ENCODE measurements at places on chromosomes 12 and 14.

- no peak for DNase-seq
Observed at GRCh38 chr12:6444704-6445688, at the start of gene CD27. Gene CD27 (plus strand): TSS chr12:6444955. CDS start chr12:6445096, 141 bp downstream.

- no peak for DNase-seq
Observed at GRCh38 chr12:86914721-86915120, 658.5 kb upstream of the MGAT4C start.

DNA sequence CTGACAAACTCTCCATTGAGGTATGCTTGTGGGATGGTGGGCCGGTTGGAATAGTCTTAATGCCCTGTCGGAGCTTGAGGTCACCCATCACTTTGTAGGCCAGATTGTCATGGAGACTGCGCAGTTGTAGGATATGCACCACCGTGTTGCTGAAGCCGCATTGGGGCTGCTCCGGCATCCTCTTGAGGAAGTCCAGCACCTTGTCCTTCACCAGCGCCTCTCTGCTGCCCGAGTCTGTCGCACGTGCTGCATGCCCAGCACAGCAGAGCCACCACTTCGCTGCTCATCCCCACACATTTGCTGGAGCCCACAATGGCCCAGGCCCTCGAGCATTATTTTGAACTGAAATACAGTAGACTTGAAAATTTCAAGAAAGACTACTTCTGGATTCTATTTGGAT is 61.8 kb downstream of the FBXO33 start:
- no peak for DNase-seq

DNA sequence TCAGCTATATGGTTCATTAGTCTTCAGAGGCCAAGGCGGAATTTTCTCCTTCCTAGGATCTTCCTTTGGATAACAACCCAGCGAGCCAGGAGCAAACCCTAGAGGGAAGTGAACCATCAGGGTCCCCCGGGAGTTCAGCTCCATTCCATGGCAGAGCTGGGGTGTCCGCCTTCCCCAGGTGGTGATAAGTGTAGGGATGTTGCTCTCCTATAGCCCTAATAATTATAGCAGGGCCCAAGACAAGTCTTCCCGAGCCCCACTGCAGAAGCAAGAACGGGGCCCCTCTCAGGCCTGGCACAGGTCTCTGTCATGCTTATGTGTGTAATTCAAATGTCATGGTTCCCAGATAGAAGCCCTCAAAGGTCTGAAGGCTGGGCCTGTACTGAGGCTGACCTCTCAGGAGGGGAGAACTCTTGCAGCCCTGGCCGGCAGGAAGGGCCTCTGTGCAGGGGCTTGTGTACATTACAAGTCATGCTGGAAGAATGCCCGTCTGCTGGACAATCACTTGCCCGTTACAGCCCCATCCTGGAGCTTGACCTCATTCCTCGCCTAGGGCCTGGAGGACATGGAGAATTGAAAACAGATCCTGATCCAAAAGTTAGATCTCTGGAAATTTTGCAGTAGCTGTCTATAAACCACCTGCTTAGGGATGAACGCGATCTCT is 17.3 kb downstream of the LRTM2 start:
- DNase-seq, result peak; percentile 30

DNA sequence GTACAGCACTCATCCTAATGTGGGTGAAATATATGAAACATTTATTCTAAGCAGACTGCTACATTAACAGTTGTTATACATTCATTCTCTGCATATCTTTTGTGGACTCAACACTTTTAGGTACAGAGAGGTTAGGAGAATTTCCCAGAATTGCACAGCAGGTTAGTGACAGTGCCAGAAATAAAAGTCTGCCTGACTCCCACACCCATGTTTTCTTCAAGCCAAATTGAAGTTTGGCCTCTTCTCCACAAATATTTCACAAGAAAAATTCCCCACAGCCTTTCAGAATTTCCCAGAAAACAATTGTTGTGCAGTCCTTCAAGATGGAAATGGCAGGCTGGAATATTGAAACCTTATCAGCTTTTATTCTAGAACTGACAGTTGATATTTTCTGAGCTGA is 464.8 kb downstream of the RAD51B start:
- DNase-seq, result no peak

DNA sequence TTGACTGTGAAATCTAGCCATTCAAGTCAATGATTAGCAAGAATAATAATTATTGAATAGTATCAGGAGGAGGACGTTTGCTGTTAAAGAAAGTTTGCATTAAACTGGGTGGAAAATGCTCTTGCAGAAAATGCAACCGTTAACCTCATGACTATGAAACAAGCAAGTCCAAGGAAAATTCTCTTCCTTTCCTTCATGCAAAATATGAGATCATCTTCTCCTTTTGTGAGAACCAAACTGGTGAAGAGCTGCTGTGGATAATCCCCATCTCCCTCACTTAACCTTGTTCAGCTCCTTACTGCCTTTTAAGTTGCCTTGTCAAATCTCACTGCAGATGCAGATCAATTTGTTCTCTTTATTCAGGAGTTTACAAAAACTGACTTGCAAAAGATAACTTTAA is 142.5 kb downstream of the BCAT1 start:
- no peak for DNase-seq

DNA sequence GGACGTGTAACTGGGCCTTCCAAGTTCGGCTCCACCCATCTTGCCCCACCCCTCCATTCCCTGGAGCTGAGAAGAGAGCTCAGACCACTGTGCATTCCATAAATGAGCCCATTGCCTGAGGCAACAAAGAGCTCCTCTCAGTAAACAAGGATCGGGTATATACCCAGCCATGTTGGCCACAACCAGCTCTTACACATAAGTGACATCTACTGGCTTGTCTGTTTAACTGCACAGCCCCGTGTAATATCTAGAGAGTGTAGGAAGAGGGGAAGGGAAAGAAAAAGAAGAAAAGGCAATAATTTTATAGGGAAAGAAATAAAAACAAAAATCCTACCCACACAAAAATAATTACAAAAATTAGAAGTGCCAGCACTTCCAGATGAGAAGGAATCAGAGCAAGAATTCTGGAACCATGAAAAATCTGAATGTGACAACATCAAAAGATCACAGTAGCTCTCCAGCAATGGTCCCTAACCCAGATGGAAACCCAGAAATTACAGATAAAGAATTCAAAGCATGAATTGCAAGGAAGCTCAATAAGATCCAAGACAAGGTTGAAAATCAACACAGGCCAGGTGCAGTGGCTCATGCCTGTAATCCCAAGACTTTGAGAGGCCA is 308.1 kb downstream of the RPAP3 start:
- peak; percentile 66 for DNase-seq

- DNase-seq, result no peak
Observed at GRCh38 chr14:77903221-77903620, 103.3 kb downstream of the ADCK1 start.

DNA sequence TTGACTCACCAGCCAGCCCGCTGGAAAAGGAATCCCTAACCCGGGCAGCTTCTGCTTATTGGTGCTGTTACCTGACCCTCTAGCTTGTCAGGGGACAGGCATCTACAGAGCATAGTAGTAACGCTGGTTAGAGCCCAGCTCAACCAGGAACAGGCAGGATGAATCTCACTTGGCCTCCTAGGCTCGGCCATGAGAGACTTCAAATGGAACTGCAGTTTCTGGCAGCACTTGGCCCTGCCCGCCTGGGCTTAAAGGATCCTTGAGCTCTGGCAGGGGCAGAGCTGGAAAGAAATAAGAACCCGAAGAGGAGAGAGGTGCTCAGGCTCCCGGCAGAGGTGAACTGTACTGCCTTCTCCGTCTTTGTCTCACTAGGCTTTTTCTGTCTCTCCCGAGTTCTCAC is 2.3 kb upstream of the LHX5 start:
- DNase-seq, result peak; percentile 71

- peak; percentile 11 for DNase-seq
Observed at GRCh38 chr14:97523936-97524335, 726.8 kb downstream of the VRK1 start.

DNA sequence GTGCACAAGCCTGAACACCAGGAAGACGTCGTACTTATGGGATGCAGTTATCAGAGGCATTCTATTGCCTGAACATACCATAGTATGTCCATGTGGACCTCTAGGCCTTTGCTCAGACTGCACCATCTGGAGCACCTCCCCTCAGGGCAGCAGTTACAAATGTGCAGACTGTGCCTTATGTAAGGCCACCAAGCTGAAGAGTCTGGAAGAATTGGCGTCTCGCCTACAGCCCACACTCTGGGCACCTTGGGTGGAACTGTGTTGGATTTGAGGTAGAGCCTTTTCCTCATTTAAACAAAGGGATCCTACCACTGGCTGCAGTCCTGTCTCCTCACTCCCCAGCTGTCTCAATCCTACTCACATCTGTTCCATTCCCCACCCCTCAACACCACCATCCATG is 204.3 kb upstream of the FRMD6 start:
- DNase-seq, result no peak

DNA sequence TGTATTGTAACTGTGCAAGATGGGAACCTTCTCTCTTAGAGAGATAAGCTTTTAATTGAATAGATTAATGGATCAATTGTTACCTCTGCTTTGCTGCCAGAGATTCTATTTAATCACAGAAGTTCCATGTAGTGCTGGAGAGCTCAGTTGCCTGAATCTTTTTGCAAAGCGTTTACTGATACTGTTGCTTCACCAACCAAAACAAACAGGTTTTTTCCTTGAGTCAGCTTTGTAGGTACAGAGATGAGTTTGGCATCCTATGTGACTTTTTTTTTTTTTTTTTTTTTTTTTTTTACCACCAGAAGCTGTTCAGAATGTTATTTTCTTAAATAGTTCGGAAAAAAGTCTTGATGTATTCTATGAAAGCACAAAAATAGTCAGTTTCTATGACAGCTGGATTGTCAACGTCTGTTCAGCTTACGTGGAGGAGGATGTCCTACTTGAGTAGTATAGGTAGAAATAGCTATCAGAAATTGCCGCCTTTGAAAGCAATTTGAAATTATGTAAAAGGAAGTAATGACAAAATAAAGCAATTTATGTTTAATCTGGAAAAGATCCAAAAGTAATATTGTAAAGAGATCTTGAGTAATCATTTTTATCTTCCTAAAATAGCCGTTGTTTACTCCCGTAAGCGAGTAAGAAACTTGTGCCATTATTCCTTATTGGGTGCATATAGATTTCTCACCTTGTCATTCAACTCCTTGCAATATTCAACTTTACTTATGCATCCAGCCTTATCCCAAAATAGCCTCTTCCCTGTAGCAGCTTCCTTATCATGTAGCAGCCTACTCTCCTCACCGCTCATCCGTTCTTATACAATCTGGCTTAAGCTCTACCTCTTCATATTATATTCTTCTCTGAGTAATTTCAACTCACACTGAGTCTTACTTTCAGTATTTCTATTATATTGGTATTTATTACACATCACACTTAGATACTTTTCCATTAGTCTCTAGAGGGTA is 5.2 kb downstream of the LRRK2 start:
- no peak for DNase-seq

- DNase-seq, result peak; percentile 26
Observed at GRCh38 chr12:45468751-45469615, 253.1 kb downstream of the ANO6 start.

GRCh38 chr12:97968641-97969197 is 506.1 kb downstream of the RMST start:
- no peak for DNase-seq

DNA sequence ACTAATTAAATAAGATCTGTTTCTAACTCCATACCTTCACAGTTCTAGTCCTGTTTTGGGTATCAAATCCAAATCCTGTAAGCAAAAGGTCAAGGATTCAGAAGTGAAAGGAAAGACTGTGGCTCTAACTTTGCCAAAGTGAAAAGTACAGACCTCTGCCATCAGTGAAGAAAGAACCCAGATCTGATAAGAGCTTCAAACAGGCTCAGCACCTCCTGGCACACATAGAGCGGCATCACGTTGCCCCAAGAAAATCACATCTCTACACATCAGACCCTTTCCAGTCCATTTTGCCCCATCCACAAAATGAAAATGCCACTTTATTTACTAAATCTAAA is 23.2 kb downstream of the CLIP1 start:
- no peak for DNase-seq

GRCh38 chr14:70830998-70831781 is 21.9 kb upstream of the MAP3K9 start:
- DNase-seq, result no peak

GRCh38 chr14:35576856-35577255 is 42.9 kb downstream of the INSM2 start:
- DNase-seq, result no peak

- no peak for DNase-seq
Observed at GRCh38 chr12:132450418-132451171, 39.4 kb upstream of the FBRSL1 start.

DNA sequence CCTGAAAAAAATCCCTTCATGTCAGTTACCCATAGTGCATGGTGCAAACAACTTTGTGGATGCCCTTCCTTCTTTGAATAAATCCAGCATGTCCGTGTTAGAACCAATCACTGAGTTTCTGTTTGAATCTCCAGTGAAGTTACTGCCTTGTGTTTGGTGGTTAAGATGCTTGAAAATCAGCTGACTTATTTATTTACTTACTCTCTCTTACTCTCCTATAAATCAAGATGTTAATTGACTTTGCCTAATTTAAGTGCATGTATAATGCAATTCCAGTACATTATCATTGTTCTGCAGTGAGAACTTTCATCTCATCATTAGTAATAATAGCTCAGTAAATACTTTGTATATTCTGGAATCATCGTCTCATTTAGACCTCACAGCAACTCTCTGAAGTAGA is 114.2 kb downstream of the ESRRB start:
- no peak for DNase-seq

DNA sequence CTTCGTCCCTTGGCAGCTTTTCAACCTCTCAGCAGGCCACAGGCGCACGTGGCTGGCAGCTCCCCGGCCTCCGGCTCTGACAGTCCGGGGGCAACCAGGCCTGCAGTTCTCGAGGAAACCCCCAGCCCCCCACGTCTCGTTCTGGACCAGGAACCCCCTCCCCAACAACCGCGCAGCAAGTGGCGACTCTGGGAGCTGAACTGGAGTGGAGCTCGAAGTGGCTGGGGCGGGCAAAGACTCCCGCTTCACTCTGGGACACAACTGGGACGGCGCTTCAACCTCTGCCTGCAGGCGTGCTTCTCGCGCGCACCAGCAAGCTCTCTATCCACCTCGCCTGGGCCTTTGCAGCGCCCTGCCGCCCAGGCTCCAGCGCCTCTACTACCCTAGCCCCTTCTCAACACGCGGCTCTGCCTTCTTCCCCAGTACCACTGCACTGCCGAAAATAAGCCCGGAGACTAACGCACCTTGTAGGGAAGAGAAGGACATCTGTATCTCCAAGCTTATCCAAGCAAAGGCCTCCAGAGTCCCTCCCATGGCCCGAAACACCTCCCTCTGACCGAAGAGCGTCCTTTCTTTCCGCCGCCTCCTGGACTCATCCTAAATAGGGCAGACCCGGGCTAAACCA is 2.4 kb upstream of the NKX2-1 start:
- peak; percentile 16 for DNase-seq
